IPS DF 19.7 (cell line): ENCODE measurements at places on chromosomes 7 and 10.

DNA sequence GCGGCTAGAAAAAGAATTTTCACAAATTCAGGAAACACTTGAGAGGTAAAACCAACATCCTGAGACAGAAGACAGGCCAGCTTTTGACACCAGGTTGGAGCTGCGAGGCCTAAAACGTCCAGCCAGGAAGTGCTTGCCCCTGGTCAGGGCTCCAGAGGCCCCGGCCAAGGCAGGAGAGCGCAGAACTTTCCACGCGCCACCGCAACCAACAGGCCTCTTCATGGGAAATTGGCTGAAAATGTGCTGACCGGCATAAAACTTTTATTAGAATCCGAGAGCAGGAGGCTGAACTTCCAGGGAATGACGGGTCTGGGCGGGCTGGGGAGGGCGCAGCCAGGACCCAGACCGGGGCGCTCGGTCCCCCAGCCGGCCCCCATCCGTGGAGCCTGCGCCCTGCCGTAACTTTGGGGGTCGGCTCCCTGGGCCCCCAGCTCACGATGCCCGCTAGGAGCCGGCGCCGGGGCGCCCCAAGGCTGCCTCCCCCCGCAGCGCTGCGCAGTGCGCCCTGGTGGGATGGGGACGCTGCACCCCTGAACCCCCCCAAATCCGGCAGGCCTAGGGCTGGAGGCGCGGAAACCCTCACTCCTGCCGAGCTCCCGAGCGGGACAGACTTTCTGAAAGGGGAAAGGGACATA lies 414.0 kb upstream of the MKI67 start:
- DNase-seq = no peak

GRCh38 chr7:2247141-2247995 lies 5.3 kb downstream of the NUDT1 start:
- DNase-seq = no peak

GRCh38 chr7:2860627-2861133 lies 16.6 kb upstream of the GNA12 start:
- no peak for DNase-seq

- no peak for DNase-seq
These were observed 169.9 kb downstream of the RNF133 start for GRCh38 chr7:122528879-122529481.

DNA sequence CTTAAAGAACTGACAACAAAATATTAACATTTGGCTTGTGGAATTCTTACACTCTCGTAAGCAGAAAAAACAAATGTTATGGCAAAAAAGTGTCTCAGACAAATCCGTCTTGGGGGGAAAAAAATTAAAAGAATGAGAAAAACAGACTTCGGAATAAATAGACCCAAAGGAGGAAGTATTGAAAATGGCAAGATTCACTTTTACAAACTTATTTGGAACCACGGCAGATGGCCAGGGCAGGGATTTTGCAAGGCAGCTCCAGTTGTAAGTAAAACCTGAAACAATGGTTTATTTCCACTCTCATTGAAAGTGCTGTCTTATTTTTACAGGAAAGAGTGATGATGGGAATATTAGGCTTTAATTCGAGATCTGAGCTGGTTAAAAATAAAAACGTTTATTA lies 1.5 kb upstream of the ZNF438 start:
- DNase-seq = no peak

GRCh38 chr10:83489161-83489560 lies 650.1 kb upstream of the GHITM start:
- DNase-seq = no peak

- DNase-seq = no peak
These were observed 15.8 kb downstream of the NUP205 start for GRCh38 chr7:135573541-135573940.
